ENCODE measurements at places on chromosomes 13 and 19. TPM values are rescaled to one million over a fixed set of nuclear protein-coding genes. Genes with fewer than 3 reads are reported as not detected.

GRCh38 chr19:18846862-18847548 is 15.2 kb downstream of the UPF1 start:
- no peak overlapping the region for H3K27ac ChIP-seq
- DNase-seq: peak; percentile 83
- peaks cover 24% of the 10 kb centered on the region for H3K4me1 ChIP-seq
- no peak overlapping the region for H3K4me3 ChIP-seq
- peaks cover 20% of the 10 kb centered on the region for H3K36me3 ChIP-seq
- H3K27me3 ChIP-seq: no peaks in the 10 kb centered on the region

DNA sequence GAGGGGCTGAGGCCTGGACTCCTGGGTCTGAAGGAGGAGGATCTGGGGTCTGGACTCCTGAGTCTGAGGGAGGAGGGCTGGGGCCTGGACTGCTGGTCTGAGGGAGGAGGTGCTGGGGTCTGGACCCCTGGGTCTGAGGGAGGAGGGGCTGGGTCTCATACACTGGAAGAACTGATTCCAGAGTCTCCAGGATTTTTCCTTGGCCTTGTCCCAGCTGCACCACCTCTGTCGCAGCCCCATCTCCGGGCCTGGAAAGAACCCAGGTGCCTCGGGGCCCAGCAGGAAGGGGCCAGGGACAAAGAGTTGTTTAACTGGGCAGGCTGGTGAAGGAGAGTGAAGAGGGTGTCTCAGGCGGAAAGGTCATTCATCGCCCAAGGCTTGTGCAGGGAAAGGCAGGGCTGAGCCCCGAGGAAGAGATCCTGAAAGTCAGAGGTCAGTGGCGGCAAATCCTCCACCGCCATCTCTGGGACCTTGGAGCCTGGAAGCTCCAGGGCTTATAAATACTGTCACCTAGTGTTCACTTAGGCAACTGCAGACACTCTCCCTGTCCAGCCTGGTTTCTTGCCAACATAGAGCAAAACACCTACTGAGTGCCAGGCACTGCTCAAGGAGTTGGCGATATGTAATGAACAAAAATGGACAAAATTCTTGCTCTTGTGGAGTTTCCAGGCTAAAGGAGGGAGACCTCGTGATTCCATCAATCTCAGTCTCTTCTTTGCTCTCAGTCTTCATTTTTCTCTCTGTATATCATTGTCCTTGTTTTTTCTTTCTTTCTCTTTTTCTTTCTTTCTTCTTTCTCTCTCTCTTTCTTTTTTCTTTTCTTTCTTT is 4.4 kb upstream of the KCNN4 start:
- no peak overlapping the region for H3K4me3 ChIP-seq
- DNase-seq: peak; percentile 83

DNA sequence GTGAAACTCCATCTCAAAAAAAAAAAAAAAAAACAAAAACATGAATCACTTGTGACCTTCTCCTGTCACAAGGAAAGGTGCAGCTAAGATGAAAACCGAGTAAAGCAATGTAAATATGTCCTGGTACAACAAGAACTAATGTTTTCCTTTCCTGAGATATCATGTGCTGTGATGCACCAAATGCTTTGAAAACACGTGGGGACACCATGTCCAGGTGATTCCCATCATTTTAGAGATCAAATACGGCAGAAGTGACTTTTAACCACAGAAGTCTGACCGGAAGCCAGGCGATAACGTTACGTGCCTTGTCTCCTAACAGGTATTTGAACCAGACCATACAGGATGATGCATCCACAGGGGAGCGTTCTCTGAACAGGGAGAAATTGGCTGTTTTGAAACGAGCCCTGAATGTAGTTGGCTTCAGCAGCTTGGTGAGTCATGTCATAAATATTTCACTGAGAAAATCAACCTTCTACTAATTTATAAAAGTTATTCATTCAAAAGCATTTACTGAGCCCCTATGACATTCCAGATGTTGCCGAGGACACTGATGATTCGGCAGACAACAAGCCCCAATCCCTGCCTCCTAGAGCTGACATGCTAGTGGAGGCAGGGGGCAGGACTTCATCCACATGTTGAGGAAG is 328.1 kb downstream of the MYO16 start:
- no peak for DNase-seq
- no peak overlapping the region for H3K4me3 ChIP-seq
- H3K4me1 ChIP-seq: no peaks in the 10 kb centered on the region
- H3K27ac ChIP-seq: no peak overlapping the region
- no peaks in the 10 kb centered on the region for H3K27me3 ChIP-seq

DNA sequence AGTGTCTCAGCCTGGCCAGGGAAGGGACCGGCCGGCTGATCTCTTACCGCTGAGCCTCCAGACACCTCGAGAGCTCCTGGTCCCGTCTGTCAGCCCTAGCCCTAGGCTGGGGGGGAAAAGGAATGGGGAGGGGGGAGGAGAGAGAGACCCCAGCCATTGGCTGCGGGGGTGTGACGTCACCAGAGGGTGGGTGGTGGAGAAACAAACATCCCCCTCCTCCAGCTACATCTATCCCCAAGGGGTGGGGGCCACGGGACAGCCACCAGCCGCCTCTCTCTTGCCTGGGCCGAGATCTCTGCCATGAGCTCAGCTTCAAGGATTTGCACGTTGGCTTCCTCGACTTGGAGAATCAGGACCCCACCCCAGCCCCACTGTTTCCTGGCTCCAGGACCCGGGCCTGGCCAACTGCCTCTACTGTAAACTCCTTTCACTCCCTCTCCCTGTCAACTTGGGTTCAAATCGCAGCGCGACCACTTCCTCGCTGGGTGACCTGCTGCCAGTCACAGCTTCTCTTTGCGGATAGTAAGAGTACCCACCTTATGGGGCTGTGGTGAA is at the start of gene PRX:
Gene PRX, minus strand, starts transcription at position 88 of the 555 bp plus-strand sequence. CDS start 5,446 bp downstream, outside the sequence.
- no peaks in the 10 kb centered on the region for H3K27me3 ChIP-seq
- H3K27ac ChIP-seq: no peak within 1 kb of the TSS
- H3K4me3 ChIP-seq: no peak within 1 kb of the TSS
- H3K36me3 ChIP-seq: no peaks in the 10 kb centered on the region
- DNase-seq: no peak
- peaks cover 4% of the 10 kb centered on the region for H3K4me1 ChIP-seq

- no peak for DNase-seq
- H3K4me3 ChIP-seq: no peak overlapping the region
- no peaks in the 10 kb centered on the region for H3K27me3 ChIP-seq
- no peak overlapping the region for H3K27ac ChIP-seq
Measured at GRCh38 chr19:5643060-5643459, 20.2 kb downstream of the SAFB start.

GRCh38 chr13:110771194-110771593 is 57.7 kb downstream of the ING1 start:
- H3K4me1 ChIP-seq: no peaks in the 10 kb centered on the region
- no peak overlapping the region for H3K4me3 ChIP-seq
- no peak overlapping the region for H3K27ac ChIP-seq
- no peak for DNase-seq
- no peaks in the 10 kb centered on the region for H3K27me3 ChIP-seq
- no peaks in the 10 kb centered on the region for H3K36me3 ChIP-seq

GRCh38 chr19:6021878-6022569 is 44.1 kb upstream of the RANBP3 start:
- H3K27me3 ChIP-seq: no peaks in the 10 kb centered on the region
- H3K4me3 ChIP-seq: no peak overlapping the region
- H3K4me1 ChIP-seq: no peaks in the 10 kb centered on the region
- H3K36me3 ChIP-seq: no peaks in the 10 kb centered on the region
- DNase-seq: peak; percentile 93
- no peak overlapping the region for H3K27ac ChIP-seq

DNA sequence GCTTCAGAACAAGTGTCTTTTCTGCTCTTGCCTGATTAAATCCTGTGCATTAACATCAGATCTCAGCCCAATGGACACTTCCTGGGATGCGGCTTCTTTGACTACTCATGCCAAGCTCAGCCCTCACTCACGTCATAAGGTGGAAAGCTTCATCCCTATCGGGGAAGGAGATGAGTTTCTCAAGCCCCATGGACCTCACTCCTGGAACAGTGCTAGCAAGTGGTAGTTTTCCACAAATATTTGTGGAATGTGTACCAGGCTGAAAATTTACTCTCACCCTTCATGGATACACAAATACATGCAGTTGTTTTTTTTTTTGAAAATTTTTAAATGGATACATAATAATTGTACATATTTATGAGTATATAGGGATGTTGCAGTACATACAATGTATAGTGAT is 34.6 kb upstream of the FARP1 start:
- no peaks in the 10 kb centered on the region for H3K36me3 ChIP-seq
- DNase-seq: no peak
- H3K27me3 ChIP-seq: no peaks in the 10 kb centered on the region
- H3K27ac ChIP-seq: no peak overlapping the region

DNA sequence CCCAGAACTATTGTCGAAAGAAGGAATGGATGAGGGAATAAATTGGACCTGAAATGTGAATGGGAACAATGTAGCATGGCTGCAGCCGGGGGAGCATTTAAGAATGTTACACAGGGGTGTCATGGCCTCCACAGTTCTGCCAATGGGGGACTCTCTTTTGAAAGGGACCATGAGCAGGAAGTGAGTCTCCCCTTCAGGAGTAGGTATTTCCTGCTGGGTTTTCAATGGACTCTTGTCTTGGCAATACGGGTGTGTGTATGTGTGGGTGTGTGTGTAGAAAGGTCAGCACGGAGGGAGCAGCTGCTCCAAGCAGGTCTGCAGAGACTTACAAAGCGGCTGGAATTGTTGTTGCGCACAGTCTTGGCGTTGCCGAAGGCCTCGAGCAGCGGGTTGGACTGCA is 24.4 kb downstream of the MYO1F start:
- no peak overlapping the region for H3K27ac ChIP-seq
- no peaks in the 10 kb centered on the region for H3K4me1 ChIP-seq
- DNase-seq: peak; percentile 81
- no peak overlapping the region for H3K4me3 ChIP-seq
- no peaks in the 10 kb centered on the region for H3K36me3 ChIP-seq
- no peaks in the 10 kb centered on the region for H3K27me3 ChIP-seq

DNA sequence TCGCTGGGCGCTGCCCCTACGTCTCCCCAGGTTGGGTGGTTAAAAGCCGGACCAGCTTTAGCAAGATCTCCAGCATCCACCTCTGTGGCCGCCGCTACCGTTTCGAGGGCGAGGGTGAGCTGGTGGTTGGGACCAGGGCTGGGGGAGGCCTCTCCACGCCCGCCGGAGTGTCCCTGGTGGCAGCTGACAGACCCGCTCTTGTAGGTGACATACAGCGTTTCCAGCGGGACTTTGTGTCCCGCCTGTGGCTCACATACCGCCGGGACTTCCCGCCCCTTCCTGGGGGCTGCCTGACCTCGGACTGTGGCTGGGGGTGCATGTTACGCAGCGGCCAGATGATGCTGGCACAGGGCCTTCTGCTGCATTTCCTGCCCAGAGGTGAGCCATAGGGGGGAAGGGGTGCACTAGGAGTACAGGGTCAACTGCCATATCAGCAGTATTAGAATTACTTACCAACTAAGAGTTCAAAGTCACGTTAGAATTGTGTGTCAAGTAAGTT is 1.1 kb downstream of the ATG4D start:
- H3K27me3 ChIP-seq: no peaks in the 10 kb centered on the region
- peak; percentile 27 for DNase-seq
- H3K27ac ChIP-seq: no peak overlapping the region
- peaks cover 19% of the 10 kb centered on the region for H3K4me1 ChIP-seq
- peak overlapping the region; percentile 83 for H3K4me3 ChIP-seq
- H3K36me3 ChIP-seq: peaks cover 10% of the 10 kb centered on the region

GRCh38 chr19:17751103-17751911 is at the start of gene FCHO1:
Gene FCHO1, plus strand, starts transcription at chr19:17751477. Its CDS starts 3,688 bp downstream, at chr19:17755165.
- H3K27ac ChIP-seq: peak within 1 kb of the TSS; percentile 87
- peak within 1 kb of the TSS; percentile 86 for H3K4me3 ChIP-seq
- H3K36me3 ChIP-seq: 0 out of 2 replicates have a peak, but pooled peaks cover 2% of the 10 kb centered on the region
- H3K4me1 ChIP-seq: peaks cover 70% of the 10 kb centered on the region
- DNase-seq: peak; percentile 94
- no peaks in the 10 kb centered on the region for H3K27me3 ChIP-seq

DNA sequence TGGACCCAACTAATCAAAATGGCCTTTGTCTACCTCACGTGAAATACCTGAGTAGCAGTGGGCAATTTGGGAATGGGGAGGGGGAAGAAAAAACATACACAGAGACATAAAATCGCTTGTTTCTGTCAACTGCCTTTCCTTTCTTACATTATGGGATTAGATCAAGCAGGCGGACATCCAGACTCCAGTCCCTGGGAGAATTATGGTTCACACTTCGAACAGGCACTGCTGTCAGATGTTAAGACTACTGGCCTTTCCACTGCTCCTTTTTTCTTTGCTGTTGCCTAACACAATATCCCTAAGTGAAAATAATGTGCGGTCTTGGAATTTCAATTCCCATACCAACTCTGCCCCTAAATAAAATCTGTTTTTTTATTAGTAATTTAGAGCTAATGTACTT is 1719.7 kb upstream of the SLC10A2 start:
- H3K4me1 ChIP-seq: no peaks in the 10 kb centered on the region
- H3K27me3 ChIP-seq: no peaks in the 10 kb centered on the region
- H3K27ac ChIP-seq: no peak overlapping the region
- H3K36me3 ChIP-seq: no peaks in the 10 kb centered on the region

DNA sequence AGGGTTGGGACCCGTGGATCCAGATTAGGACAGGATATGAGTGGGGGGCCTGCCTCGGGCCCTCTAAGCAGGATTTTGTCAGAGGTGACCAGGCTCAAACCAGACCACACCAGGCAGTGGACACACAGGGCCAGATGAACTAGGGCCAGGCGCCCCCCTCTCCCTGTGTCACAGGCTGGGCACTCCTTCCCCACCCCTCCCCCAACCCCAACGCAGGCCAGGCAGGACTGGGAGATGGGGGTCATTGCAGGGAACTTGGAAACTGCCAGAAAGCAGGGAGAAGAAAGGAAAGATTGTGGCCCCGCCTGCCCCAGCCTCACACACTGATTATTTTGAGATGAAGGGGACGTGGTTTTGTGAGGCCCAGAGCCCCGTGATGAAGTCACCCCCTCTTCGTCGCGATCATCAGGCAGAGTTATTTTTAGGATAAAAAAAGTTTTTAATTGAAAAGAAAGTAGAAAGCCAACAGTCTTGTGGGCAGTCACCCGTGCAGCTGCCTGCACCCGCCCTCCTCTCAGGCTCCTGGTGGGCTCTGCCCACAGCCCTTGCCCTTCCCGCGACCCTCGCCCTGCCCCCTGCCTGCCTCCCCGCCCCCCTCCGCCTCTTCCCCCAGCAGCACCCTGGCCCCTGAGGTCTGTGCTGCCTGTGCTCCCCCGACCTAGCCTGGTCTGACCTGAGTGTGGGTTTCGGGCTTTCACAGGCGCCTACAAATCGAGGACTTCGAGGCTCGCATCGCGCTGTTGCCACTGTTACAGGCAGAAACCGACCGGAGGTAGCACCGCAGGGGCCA is 1.9 kb upstream of the YJEFN3 start:
- peak; percentile 73 for DNase-seq
- H3K27me3 ChIP-seq: no peaks in the 10 kb centered on the region
- H3K4me3 ChIP-seq: peak overlapping the region; percentile 46
- peak overlapping the region; percentile 87 for H3K27ac ChIP-seq

- peak; percentile 70 for DNase-seq
- peaks cover 26% of the 10 kb centered on the region for H3K36me3 ChIP-seq
- H3K27ac ChIP-seq: peak overlapping the region; percentile 89
- H3K4me3 ChIP-seq: peak overlapping the region; percentile 48
- H3K4me1 ChIP-seq: peaks cover 71% of the 10 kb centered on the region
Measured at GRCh38 chr13:41004875-41005693, 14.0 kb downstream of the ELF1 start.

The MEGF8 gene
- 15.9 TPM for total RNA-seq

The ATP12A gene
- not detected for total RNA-seq

The IGSF23 gene
- total RNA-seq: not detected

The BEST2 gene
- total RNA-seq: not detected

Measured in Karpas-422 (cell line).